Activated T-helper 9 cell treated with anti-CD3 and anti-CD28 coated beads, Interleukin-2, amount 50 U/mL, for 16 hours (primary cell): ENCODE measurements at places on chromosomes 3 and 15.

- no peak for DNase-seq
Measured at GRCh38 chr15:74229686-74230085, 6.4 kb upstream of the CCDC33 start.

- no peak for DNase-seq
Measured at GRCh38 chr15:58241872-58242271, 103.7 kb downstream of the AQP9 start.

DNA sequence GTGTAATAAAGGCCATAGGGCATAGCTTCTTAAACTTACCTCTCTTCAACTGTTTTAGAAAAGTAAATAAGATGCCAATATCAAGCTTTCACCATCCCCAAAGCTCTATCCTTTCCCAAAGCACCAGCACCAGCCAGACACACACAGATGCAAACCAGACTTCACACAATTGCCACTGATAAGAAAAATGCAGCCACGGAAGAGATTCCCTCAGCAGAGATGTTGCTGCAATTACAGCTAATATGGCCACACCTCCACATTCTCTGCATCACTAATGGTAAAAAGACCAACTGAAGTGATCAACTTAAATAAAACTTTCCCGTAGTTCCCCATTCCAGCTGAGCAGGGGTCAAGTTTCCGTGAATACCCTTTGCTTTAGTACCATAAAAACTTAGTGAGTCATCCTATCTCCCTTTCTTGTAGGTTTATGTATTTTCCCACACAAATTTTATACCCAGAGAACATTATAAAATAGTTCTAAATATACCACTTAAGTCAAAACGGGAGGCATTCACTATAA is 64.4 kb downstream of the SLC9A9 start:
- no peak for DNase-seq

DNA sequence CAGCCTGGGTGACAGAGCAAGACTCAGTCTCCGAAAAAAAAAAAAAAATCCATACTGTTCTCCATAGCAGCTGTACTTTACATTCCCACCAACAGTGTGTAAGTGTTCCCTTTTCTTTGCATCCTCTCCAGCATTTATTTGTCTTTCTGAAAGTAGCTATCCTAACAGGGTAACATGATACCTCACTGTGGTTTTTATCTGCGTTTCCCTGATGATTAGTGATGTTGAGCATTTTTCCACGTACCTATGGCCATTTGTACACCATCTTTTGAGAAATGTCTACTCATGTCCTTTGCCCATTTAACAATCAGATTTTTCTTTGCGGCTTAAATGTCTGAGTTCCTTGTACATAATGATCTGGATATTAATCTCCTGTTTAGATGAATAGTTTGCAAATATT is 119.3 kb downstream of the RFX7 start:
- no peak for DNase-seq

GRCh38 chr3:183108001-183108449 is 8.7 kb upstream of the MCCC1 start:
- DNase-seq: no peak

- DNase-seq: no peak
Measured at GRCh38 chr3:45055411-45056143, 29.5 kb downstream of the CLEC3B start.

- DNase-seq: no peak
Measured at GRCh38 chr15:29675791-29676301, 146.4 kb downstream of the TJP1 start.

DNA sequence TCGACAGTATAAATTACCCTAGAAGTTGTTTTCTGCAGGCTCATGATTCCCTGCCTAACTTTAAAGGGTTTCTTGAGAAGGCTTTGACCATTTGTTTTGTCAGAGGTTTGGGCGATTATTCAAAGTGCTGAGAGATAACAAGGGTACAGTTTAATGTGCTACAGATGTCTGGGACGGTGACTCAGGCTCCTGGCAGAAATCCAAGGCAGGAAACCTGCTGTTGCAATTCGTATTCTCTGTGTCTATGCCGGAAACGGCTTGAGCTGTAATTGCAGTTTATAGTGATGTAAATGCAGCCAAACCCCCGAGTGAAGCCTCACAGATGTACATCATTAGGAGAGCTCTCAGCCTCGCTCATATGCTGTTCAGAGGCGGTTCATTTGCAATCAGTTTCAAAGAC is 65.6 kb downstream of the SYNPR start:
- DNase-seq: no peak

DNA sequence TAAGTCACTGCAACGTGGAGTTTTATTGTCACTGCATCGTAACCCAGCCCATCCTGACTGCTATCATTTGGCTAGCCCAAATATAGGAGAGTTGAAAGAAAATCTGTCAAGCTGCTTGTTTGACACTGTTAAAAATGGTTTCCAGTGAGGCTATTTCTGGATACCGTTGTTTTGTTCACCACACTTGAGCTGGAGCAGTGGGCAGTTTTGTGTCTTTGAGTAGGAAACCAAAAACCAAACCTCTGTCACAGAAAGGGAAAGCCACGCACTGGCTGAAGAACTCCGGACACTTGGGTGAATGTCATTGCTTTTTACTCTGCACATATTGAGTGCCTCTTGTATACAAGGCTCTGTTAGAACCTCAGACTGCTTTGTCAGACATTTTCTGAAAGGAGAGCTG is 446.4 kb upstream of the CFAP20DC start:
- no peak for DNase-seq

GRCh38 chr3:133880886-133881455 is 14.7 kb downstream of the RAB6B start:
- DNase-seq: no peak

GRCh38 chr15:51907136-51907862 is 64.3 kb downstream of the LEO1 start:
- DNase-seq: no peak

DNA sequence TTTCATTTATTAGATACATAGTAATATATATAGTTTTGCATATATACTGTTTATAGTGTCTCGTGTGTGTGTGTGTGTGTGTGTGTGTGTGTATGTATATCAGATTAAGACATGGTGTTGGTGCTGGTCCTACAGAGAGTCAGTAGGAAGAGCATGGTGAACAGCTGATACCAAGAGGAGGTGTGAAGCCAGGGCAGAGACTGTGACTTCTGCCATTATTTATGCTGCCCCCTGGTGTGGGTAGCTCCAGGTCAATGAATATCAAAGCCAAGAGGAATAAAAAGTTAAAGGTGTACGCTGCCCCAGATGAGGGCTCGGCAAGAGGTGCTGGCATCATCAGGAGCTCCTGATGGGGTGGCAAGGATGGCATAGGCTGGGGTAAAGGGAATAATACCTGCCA is 299.5 kb upstream of the RASGRP1 start:
- no peak for DNase-seq

DNA sequence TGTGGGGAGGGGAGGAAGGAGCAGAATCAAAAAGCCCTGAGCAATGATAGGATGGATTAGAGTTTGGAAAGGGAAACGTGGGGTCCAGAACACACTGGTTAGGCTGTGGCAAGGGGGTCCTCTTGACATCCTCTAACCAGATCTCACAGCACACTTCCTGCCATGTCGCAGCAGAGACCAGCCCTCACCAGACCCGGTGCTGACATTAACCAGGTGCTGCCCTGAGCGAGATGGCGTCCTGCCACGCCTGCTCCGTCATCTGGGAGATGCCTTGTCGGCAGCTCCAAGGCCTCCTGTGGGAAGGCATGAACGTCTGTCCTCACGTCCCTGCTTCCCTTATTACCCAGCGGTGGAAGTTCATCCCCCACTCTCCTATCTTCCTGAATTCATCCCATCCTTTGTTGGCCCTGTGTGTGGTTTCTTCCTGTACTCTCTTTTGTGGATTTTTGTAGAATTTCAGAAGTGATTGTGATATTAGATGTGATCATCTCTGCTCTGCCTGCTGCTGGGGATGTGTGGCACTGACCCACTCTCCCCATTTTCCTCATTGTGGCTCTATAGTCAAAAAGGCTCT is 29.4 kb upstream of the MYZAP start:
- DNase-seq: no peak

GRCh38 chr3:186110975-186111974 is 2.4 kb upstream of the ETV5 start:
- no peak for DNase-seq

DNA sequence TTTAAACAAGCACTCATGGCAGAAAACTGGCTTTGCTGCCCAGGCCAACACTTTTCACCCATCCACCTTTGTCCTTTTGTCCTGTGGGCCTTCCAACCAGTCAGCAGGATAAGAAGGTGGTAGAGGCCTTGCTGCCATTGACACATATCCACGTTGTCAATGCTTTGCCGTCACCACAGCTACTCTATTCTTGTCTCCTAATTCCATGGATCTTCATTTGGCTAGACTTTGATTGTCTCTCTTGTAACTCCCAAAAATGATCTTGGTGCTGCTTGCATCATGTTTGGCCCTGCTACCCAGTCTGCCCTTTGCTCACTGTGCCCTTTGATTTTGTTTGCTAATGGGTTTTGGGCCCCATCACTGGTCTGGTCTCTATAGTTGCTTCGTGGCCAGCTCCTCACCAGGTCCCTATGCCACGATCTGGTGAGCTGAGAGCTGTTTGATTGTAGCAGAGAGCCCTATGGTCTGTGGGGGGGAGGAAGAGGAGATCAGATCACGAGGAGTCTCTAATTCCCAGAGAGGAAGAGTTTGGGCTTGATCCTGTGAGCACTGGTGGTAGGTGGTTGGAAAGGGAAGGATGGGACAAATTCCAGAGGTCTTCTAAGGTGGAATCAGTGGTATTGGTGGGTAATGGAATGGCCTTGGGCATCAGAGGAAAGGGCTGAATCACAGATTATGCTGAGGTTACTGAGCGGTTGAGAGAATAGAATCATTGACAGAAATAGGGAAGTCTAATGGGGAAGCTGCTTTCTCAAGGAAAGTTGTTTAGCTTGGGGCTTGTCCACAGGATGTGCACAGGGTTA is 40.3 kb downstream of the ABHD2 start:
- DNase-seq: no peak

DNA sequence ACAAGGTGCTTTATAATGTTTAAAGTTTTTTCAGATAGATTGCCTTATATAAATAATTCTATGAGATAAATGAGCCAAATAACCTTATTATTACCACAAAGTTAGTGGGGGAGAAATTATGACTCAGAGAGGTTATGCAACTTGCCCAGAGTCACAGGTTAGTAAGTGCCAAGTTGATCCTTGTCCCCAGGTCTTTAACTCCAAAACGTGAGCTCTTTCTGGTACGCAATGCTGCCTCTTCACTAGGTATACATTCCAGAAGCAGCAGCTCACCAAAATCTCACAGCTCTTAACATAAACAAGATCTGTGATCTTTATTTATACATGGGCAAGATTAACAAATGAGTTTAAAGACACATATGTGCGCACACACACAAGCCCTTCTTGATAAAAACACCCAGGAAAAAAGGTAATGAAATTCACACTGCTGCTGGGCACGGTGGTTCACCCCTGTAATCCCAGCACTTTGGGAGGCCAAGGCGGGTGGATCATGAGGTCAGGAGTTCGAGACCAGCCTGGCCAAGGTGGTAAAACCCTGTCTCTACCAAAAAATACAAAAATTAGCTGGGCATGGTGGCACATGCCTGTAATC is 59.8 kb upstream of the NR2F2 start:
- DNase-seq: no peak

DNA sequence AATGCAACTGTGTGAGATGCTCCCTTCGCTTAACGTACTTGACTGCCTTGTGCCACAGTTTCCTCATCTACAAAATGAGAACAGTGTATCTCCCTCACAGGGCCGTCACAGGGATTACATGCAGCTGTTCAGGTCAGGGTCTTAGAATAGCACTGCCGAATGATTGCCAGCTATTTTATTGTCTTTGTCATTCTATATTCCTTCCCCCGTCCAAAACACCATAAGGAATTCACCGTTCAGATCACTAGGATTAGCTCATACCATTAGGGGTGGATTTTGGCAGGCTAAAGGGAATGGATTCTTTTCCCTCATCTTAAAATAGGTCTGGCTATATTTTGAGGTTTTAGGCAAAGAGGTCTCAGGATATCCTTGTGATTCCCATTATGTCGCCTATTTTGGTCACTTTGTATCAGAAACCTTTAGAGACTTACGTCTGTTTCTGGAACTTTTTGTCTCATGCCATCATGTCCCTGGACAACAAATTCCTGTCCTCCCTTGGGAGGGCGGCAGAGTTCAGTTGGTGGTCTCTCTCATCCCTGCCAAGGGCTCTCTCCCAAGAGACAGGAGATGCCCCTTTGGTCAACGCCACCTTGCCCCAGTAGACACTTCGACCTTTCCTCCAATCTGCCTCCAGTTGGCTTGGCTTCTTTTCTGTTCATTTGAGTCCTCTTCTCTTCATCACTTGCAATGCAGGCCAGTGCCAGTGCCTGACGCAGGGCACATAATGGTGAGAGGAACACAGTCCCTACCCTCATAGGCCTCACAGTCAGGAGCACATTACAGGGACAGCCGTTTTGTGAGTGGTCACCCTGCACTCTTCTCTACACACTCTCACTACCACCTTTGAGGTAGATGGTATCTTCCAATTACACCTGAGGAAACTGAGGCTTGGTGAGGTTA is 171.6 kb upstream of the BHLHE40 start:
- no peak for DNase-seq
